ENCODE measurements at places on chromosomes 11 and 22.

DNA sequence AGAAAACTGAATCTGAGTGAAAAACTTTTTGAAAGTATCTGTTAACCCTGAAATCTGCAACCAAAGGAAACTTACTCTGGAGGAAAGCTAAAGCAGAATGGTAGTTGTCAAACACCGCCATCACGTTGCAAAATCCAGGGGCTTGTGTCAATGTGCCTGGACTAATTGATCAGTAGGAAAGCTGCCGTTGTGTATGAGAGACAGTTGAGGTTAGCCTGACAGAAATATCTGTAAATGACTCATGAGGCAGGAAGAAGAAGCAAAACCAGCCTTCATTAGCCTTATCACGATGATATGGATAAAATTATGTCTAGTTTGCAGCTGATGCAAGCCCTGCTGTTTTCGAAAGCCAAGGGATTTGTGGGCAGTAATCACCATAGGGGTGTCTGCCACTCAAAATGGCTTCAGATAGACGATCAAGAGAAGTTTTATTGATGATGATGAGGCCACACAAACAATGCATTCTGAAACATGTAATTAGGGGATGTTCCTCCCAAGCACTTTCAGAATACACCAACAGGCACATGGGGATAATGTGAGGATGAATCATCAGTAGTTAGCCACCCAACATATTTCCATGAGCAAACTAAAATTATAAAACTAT lies 8.9 kb downstream of the SCGB1A1 start:
- DNase-seq, result no peak

DNA sequence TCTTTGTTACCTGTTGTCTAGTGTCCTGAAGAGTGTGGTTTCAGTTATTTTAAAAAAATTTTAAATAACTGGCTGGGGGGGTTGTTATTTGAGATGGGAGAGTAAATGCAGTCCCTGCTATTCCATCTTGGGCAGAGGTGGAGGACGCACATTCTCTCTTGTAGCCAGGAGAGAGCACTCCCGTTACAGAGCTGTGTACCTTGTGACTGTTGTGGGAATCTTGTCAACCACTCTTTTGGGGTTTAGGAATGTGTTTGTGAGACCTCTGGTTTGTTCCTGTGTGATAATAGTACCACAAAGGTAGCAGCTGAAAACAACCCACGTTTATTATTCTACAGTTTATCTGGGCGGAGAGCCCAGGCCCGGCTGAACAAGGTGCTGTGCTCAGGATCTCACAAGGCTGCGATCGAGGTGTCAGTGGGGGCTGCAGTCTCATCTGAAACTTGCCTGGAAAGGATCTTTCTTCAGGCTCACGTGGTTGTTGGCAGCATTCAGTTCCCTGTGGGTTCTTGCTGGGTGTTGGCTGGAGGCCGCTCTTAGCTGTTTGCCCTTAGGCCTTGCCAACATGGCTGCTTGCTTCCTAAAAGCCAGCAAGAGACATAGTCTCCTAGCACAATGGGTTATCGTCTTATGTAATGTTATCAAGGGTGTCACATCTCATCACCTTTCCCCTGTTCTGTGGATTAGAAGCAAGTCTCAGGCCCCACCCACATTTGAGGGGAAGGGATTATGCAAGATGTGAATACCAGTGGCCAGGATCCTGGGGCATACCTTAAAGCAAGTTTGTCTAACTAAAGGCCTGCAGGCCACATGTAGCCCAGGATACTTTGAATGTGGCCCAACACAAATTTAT lies 20.6 kb downstream of the IGHMBP2 start:
- no peak for DNase-seq

GRCh38 chr11:33915526-33915925 lies 23.6 kb upstream of the LMO2 start:
- no peak for DNase-seq

DNA sequence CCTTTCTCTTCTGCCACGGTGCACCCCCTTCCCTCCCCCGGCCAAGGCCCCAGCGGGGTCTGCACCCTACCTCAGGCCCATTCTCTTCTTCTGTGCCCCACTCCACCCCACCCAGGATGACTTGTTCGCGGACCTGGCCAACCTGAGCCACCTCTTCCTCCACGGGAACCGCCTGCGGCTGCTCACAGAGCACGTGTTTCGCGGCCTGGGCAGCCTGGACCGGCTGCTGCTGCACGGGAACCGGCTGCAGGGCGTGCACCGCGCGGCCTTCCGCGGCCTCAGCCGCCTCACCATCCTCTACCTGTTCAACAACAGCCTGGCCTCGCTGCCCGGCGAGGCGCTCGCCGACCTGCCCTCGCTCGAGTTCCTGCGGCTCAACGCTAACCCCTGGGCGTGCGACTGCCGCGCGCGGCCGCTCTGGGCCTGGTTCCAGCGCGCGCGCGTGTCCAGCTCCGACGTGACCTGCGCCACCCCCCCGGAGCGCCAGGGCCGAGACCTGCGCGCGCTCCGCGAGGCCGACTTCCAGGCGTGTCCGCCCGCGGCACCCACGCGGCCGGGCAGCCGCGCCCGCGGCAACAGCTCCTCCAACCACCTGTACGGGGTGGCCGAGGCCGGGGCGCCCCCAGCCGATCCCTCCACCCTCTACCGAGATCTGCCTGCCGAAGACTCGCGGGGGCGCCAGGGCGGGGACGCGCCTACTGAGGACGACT lies 15.9 kb downstream of the RTN4RL2 start:
- DNase-seq, result peak; percentile 47

- DNase-seq, result no peak
Observed at GRCh38 chr11:2703363-2704141, 3.8 kb upstream of the KCNQ1OT1 start.

GRCh38 chr11:108324587-108324986 lies 101.7 kb downstream of the ATM start:
- DNase-seq, result no peak

DNA sequence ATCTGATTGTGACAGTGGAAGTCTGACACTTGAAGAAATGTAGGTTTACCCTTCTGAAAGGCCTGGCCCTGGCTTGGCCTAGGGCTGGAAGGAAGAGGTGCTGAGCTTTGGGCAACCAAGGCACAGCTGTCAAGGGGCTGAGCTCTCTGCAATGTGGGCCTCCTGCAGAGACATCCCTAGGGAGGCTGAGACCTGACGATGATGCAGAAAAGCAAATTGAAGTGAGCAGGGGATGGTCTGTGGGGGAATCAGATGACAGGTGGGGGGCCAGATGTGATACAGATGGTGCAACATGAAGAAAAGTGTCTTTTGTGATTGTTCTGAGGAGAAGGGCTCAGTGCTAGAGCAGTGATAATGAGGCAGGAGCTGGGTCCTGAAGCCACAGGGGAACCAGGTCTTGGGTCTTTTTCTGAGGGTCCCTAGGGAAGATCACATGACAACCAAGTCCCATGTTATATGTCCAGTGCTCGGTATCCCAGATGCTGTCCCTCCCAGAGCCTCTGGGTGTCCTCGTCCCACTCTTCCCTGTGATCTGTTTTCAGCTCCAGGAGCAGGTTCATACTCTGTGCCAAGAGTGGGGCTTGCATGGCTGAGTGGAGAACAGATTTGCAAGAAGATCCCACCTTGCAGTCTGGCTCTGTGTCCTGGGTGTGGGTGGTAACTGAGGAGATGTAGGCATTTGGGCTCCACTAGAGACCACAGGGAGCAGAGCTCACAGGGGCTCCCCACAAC lies 79.9 kb upstream of the VPREB1 start:
- DNase-seq, result no peak

DNA sequence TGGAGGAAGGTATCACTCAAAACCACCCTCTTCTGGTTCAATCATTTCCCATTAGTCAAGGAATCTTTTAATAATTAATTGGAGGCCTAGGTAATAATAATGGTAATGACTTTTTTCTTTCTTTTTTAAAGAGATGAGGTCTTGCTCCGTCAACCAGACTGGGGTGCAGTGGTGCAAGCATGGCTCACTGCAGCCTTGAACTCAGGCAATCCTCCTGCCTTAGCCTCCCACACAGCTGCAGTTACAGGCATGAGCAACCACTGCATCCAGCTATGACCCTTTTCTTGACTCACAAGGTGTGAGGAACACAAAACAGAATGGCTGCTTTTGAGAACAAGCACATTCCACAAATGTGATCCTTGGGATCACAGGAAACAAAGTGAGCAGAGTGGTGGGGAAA lies 3.6 kb downstream of the POLDIP3 start:
- DNase-seq, result no peak

GRCh38 chr22:45771711-45772110 lies 100.1 kb downstream of the ATXN10 start:
- no peak for DNase-seq

DNA sequence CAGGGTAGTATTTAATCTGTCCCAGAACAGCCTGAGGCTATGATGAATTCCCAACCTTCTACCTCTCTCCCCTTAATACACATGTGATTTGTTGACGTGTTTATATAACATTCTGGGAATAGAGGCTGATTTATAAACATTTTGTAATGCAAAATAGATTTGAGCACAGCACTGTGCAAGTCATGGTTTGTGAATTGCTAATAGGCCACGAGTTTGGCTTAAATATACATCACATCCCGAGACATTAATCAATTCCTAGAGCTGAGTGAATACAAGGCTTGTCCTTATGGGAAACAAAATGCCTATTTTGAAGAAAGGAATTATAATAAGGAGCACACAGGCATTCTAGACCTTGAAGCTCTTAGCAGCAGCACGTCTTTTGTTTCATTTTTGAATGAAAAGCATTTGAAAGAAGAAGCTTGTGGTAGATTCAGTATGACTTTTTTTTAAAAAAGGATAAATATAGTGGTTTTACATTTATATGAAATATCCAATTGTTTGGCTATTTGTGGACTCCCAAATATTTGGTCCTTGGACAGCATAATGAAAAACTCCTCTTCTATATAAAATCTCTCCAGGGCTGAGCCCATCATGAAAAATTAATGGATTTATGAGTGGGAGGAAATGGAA lies 116.4 kb downstream of the SLC17A6 start:
- DNase-seq, result no peak

GRCh38 chr22:43957871-43958270 lies 2.6 kb downstream of the SAMM50 start:
- DNase-seq, result no peak

- no peak for DNase-seq
Observed at GRCh38 chr11:84721561-84721961, 905.6 kb downstream of the DLG2 start.

GRCh38 chr11:16610738-16611388 lies 127.6 kb upstream of the C11orf58 start:
- no peak for DNase-seq
